ENCODE measurements at places on chromosomes 6 and 20.

DNA sequence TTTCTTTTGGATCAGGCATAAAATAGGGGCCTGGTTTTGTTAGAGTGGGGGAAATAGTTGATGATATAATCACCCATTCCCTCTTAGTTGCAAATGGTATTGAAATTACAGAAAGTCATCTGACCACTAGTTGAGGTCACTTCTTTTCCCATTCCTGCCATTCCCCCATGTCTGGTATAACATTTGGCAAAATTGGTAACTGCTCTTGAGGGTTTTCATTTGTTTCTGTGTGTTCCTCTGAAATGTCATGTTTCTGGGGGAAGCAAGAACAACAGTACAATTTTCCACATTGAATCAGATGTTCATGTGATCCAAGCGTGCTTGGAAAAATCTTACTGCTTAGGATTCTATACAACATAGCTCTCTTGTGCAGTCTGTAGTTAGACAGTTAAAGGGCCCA lies 7.3 kb downstream of the AIG1 start:
- DNase-seq, result no peak

DNA sequence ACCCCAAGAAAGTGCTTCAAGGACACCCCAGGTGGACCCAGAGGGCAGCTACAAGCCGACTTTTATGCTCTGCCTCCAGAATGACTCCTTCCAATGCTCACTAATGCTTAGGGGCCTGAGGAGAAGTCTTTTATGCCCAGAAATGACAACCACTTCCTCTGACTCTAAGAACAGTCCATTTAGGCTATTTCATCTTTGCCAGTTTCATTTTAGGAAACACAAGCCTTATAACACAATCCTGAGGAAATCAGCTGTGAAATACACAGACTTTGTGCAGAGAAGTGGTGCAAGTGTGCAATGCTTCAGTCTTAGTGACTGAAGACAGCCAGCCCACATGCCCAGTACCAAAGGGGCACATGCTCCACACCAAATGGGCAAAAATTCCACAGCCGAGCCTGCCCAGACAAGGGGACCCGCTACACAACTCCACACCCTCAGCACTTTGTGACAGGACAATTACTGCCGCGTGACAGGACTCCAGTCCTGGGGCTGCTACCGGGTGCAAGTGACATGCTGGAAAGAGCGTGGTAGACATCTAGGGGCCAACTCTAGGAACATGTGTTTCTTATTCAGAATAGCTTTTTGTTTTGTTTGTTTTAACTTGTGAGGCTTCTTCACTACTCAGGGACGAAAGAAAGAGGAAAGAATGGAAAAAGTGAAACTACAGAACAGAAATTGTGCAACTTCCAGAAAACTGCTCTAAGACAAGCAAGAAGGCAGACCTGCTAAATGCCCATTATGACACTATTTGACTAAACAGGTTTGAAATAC lies 28.2 kb upstream of the PLAGL1 start:
- DNase-seq, result no peak

- DNase-seq, result no peak
These were observed 150.4 kb downstream of the ZDHHC14 start for GRCh38 chr6:157531169-157531985.

DNA sequence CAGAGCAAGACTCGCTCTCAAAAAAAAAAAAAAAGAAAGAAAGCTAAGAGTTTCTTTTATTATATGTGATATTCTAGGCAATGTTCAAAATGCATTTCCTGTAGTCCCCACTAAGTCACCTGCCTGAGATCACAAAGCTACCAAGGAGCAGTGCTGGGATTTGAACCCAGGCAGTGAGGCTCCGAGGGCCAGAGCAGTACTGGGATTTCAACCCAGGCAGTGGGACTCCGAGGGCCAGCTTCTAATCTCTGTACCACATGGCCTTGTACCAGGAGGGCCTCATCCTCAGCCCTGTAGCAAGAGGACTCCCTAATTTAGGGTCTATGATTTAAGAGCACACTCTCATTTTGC lies 39.7 kb downstream of the ZMYND8 start:
- no peak for DNase-seq

DNA sequence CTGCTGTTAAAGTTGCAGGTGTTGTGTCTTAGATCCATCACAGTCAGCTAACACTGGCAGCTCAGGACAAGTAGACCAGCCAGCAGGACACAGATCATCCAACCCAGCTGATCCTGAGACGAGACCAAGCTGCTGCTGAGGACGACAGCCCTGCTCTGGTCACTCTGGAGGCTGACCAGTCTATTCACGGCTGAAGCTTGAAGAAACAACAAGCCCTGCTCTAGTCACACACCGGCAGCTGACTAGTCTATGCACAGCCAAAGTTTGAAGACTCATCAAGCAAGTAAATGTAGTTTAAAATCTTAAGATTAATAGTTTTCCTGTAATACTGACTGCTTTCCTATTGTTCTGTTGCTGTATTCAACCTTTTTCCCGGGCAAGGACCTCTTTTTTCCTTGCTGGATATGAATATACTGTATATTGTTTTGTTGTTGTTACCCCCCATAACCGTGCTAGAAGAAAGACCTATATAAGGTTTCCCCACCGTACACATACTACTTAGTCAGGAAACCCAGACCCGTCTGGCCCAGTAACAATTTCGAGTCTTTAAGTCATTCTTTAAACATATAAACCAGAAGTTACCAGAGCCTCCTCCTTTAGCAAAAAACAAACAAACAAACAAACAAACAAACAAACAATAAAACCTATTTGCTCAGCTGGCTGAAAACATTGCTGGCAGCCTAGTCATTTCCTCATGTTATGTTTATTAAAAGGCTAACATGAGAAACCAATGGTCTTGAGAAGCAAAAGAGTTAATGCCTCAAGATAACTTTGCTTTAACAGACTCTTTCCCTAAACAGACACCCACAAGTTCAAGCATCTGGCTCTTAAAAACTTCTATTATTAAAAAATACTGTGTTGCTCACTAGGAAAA lies 16.7 kb upstream of the GSTA3 start:
- no peak for DNase-seq

DNA sequence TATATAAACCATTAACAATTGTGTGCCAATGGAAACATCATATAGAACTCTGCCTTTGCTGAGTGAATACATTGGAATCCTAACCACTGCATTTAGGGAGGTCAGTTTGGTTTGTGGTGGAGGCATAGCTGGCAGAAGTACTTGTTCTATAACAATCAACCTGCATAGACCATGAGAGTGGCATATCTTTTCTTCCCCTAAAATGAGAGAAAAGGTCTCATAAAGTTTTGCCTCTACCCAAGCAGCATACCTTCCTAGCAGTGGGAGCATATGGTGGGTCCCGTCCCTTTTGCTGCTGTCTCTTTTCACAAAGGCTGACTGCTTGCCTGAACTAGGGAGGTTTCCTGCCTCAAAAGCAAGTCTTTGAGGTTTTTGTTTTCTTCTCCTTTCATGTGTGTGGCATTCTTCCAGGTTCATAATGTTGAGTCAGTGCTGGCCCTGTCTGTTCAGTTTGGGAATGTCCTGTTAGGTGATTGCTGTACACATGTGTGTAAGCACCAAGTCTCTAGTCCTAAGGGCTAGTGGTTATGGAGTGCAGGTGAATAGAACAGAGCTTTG lies 61.2 kb upstream of the SUPT3H start:
- no peak for DNase-seq

- DNase-seq, result no peak
These were observed 623 bp downstream of the MYBL2 start for GRCh38 chr20:43667341-43668132.

GRCh38 chr6:159130846-159131245 lies 38.4 kb upstream of the FNDC1 start:
- DNase-seq, result no peak

DNA sequence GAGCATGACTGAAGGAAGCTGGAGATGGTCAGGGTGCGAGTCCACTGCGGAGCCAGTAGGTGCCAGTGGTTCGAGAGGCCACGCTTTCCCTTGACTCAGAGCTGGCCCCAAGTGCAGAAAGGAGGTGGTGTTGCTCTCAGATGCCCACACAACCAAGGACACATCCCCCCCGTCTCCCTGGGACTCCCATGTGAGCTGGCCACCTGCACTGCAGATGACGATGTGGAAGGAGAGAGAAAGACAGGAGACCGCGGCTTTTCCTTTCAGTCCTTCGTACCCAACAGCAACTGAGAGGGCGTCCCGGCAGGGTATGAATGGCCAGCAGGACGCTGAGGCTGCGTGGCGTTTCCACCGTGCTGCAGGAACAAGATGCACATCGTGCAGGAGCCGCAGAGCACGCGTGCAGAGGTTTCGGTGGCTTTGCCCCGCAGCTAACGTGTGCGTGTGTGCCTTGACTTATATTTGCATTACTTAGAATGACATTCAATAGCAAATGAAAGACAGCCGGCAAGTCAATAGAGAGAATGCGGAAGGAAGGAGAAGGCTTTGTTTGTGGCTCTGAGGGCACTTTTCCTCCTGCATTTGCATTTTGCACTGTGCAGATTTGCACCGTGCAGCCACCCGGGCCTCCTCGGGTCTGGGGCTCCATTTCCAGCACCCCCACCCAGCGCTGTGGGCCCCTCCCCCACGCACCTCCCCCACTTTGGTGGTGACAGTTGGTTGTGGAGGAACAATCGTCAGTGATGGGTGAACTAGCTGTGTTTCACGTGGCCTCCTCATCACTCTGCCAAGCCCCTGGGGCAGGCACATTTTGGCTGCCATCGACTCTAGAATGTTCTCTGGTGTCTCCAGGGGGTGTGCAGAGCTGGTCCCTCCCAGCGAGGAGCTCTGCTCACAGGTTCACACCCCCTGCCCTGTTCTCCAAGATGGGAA lies 26.4 kb upstream of the BHLHE23 start:
- no peak for DNase-seq

- no peak for DNase-seq
These were observed 10.6 kb upstream of the SASH1 start for GRCh38 chr6:148332088-148332487.

DNA sequence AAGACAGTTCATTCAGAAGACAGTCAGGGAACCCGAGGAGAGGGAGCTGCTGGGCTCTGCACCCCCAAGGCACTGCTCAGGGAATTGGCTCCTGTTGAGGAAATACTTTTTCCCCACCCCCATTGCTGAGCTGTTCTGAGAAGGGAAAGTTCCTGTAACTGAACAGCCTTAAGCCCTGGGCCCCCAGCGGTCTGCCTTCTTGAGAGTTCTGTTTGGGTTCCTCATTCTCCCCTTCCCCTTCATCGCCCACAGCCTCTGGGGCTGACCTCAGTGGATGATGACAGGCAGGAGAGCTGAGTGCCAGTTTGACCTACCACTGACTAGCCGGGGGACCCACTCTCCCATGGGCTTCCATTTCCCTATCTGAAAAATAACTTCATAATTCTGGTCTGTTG lies 10.7 kb downstream of the HCK start:
- no peak for DNase-seq

DNA sequence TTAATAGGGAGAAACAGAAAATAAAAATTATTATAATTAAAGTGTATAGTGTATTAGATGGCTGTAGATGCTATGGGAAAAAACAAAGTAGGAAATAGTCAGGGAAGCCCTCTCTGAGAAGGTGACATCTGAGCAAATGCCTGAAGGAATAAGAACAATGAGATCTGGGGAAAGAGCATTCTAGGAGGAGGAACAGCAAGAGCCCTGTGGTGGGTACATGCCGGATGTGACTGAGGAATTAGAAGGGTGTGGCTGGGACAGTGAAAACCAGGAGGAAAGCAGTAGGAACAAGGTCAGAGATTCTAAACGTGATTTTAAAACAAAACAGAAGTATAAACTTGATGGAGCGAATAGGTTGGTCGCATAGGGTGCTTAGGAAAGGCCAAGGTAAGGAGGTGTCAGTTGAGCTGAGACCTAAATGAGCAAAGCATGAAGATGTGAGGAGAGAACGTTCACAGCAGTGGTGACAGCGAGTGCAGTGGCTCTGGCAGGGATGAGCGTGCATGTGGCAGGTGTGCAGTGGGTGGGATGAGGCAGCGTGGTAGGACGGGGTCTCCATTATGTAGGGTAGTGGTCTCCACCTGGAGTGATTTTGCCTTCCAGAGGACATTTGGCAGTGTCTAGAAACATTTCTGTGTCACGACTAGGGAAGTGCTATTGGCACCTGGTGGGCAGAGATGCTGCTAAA lies 97.1 kb upstream of the MRPS10 start:
- no peak for DNase-seq

DNA sequence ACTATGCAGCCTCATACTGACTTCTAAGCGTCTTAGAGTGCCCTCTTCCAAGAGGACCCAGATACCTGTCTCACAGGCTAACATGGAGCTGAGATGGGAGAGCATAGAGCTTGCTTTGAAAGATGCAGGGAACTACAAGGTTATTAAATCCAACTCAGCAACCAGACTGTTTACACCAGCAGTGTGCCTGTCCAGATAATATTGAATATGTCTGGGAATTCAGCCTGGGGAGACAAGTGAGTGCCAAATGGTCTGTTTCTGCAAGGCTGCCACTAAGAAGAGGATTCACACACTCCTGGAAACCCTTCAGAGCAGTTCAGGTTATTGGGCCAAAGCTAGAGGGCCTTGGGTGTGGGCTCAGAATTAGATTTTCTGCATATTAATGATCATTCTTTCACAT lies 547.8 kb downstream of the PTPRT start:
- DNase-seq, result no peak

GRCh38 chr6:89048985-89049384 lies 31.6 kb upstream of the PNRC1 start:
- DNase-seq, result no peak

- no peak for DNase-seq
These were observed 2.7 kb upstream of the ABHD16B start for GRCh38 chr20:63858393-63859165.

GRCh38 chr20:35318502-35319157 lies 26.4 kb upstream of the FAM83C start:
- DNase-seq, result no peak

DNA sequence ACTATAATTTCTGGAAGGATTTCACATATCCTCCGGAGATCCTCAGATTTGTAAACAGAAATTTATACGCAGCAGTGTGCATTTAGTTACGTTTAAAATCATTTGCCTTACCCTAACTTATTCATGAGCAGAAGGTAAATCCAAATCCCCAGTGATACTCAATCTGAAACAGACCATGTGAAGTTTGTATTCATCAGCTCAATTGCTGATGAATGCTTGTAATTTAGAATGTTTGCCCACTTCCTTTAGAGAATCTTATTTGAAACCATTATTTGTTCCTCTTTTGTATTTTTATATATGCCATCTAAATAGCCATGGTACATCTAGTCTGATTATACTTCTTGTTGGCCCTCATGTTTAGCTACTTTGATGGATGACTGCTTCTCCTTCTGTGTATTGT lies 15.4 kb downstream of the TAAR1 start:
- no peak for DNase-seq

GRCh38 chr6:56902641-56903464 lies 52.1 kb upstream of the BEND6 start:
- no peak for DNase-seq

GRCh38 chr20:699811-700338 lies 24.3 kb upstream of the SCRT2 start:
- DNase-seq, result no peak

All from activated naive CD4-positive, alpha-beta T cell treated with anti-CD3 and anti-CD28 coated beads, Interleukin-2, amount 50 U/mL, for 72 hours (primary cell).